Stimulated activated CD8-positive, alpha-beta memory T cell treated with anti-CD3 and anti-CD28 coated beads, Interleukin-4, amount 100 ng/mL, for 1 hour (primary cell): ENCODE measurements at places on chromosomes 2 and 18.

GRCh38 chr2:202754936-202755335 is 116.6 kb downstream of the ICA1L start:
- DNase-seq = no peak

DNA sequence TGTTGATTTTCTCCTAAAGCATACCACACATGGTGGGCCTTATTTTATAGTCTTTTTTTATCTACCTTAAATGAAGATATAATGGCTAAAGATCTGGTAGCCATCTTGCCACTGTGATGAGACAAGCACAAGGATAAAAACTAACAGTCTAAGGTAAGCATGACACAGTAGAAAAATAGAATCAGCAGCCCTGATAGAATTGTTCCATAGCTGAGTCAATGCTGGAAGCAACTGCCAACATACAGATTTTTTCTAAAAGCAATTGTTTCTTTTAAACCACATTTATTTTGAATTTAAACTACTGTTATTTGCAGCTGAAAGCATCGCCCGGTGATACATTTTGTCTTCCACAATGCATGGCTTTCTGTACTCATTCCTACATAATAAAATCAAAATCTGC is 1091.5 kb upstream of the CHAC2 start:
- DNase-seq = no peak

DNA sequence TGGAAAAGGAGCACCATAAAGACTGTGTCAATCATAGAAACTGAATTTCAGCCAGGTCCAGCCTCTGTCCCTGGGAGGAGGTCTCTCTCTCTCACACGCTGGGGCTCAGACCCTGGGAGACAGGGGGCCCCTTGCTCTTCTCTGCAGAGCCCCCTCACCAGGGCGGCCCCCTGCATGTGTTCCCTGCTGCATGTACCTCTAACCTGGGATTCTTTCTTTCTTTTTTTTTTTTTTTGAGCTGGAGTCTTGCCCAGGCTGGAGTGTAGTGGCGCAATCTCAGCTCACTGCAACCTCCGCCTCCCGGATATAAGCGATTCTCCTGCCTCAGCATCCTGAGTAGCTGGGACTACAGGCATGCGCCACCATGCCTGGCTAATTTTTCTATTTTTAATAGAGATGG is 46.5 kb downstream of the TPO start:
- DNase-seq = no peak

GRCh38 chr2:31694444-31694843 is 113.7 kb upstream of the SRD5A2 start:
- no peak for DNase-seq

DNA sequence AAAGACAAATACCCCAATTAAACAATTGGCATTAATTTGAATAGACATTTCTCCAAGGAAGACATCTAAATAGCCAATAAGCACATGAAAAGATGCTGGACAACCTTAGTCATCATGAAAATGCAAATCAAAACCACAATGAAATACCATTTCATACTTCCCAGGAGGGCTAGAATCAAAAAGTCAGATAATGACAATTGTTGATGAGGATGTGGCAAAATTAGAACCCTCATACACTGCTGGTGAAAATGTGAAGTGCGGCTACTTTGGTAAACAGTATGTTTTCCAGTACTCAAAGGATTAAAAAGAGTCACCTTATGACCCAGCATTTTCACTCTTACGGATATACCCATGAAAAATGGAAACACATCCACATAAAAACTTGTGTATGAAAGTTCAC is 91.6 kb downstream of the FIGN start:
- no peak for DNase-seq

DNA sequence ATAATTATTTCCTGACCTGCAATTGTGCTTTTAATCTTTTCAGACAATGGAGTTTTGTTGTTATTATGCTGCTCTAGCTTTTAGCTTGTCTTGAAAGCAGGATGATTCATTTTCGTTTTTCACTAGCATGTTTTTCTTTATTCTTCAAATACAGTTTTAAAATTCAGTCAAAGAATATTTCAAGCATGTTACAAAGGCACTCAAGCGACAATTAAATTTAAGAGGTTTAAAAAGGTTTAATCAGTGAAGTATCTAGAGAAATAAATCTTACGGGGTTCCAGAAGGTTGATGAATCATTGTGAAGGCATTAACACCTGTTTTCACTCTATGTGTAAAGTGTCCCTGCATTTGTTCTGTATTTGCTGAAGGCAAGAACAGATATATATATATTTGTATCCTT is 390.7 kb upstream of the TMEFF2 start:
- DNase-seq = no peak

DNA sequence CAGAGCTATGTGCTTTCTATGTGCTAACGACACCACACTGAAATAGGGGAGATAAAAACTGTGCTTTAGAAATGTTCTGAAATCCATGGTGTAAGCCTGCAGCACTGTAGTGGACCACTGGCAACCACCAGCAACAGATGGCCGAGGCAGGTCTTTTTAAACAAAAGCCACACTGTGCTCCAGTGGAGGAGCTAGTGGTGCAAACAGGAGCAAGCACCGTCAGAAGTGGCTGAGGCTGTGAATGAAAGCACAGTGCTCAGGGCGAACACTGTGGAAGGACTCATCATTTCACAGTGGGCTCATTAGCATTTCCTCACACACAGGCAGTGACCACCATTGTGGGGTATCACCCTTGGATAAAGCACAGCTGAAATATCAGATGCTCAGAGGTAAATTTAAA is 22.9 kb upstream of the MTX2 start:
- no peak for DNase-seq

DNA sequence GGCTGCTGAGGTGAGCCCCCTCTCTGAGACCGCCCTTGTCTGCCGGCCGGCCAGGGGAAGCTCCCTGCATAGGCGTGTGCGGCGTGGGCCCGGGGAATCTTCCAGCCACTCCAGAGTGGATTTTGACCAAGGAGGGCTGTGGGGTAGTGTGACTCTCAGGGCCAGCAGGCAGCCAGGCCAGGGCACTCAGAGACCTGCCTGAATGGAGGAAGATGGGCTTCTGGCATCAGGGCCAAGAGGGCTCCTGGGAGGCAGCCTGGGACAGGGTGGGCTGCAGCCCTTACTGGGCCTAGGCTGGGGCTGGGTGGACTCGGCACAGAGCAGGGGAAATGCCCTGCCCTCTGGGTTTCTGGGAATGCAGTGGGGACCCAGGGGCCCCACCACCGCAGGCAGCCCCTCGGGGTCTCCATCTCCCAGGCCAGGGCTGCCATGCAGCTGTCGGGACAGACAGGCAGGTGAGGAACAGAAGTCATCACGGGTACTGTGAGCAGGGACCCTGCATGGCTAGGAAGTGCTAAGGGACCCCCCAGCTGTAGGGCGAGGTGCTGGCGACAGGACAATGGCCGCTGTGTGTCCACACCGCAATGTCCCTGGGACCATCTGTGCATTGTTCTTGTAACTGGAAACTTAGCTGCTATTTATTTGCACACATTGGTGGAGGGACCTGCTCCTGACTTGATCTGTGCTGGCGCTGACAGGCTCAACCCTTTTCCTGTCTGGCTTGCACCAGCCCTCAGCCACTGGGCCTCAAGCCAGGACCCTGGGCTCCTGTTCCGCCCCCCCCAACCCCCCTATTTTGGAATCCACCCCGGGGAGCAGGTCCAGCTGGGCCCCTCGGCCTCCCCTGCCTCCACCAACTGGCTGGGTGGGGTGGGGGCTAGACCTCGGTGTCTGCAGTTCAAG is 4.1 kb downstream of the PDCD1 start:
- DNase-seq = no peak

DNA sequence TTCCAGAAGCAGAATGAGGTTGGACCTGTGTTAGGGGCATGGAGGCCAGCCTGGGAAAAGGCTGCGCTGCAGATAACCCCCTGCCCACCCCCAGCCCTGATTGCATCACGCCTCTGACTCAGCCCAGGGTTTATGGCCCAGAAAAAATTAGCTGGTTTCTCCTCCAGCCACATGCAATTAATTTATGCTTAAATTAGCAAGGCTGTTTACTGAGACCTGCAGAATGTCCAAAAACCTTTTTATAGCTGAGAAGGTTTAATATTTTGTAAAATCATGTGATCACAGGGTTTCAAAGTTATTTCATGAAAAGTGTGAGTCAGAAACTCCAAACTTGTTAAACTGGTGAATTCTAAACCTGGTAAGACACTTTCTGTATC is 123.1 kb upstream of the HDAC4 start:
- no peak for DNase-seq

GRCh38 chr2:86292571-86293515 is 44.6 kb downstream of the REEP1 start:
- no peak for DNase-seq

- DNase-seq = no peak
Measured at GRCh38 chr2:69692424-69692823, 48.9 kb upstream of the AAK1 start.

GRCh38 chr2:171057575-171057974 is 103.1 kb downstream of the TLK1 start:
- DNase-seq = no peak

GRCh38 chr2:135230150-135230549 is 178.1 kb downstream of the RAB3GAP1 start:
- no peak for DNase-seq

DNA sequence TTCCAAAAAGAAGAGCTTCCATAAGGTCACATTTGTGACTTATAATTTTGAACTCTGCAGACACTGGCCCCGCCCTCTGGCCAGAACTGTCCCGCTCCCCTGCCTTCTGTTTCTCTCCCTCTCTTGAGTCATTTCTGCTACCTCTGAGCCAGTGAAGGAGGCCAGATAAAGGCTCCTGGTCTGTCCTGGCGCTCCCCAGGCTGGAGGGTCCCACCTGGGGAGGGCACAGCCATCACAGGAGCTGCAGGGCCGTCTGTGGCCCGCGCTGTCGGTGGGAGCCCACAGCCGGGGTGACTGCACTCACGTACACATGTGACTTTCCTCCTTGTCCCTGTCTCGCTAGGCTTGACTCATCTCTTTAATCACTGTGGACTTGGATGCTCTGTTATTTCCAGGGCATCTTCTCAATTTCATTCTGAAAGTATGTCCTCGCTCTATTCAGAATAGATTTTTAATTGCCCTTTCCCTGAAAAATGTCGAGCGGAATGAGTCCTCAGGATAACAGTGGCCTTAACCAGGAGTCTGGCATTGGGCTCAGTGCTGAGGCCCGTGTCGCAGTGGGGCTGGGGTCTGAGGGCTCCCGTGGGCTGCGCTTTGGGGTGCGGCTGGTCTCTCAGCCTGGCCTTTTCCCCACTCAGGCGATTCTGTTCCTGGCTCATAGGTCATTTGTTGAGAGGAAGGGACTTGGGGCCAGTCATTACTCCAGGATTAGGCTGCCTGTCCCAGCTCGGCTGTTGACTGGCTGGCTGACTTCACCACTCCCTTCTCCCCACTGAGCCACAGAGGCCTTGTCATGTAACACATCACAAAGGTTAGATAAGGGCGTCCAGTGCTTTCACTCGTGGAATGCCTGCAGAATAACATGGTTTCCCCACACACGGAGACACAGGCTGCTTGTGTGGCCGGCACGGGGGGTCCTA is 34.5 kb downstream of the KLHL29 start:
- no peak for DNase-seq

- DNase-seq = no peak
Measured at GRCh38 chr2:98175811-98176210, 88.8 kb downstream of the VWA3B start.

DNA sequence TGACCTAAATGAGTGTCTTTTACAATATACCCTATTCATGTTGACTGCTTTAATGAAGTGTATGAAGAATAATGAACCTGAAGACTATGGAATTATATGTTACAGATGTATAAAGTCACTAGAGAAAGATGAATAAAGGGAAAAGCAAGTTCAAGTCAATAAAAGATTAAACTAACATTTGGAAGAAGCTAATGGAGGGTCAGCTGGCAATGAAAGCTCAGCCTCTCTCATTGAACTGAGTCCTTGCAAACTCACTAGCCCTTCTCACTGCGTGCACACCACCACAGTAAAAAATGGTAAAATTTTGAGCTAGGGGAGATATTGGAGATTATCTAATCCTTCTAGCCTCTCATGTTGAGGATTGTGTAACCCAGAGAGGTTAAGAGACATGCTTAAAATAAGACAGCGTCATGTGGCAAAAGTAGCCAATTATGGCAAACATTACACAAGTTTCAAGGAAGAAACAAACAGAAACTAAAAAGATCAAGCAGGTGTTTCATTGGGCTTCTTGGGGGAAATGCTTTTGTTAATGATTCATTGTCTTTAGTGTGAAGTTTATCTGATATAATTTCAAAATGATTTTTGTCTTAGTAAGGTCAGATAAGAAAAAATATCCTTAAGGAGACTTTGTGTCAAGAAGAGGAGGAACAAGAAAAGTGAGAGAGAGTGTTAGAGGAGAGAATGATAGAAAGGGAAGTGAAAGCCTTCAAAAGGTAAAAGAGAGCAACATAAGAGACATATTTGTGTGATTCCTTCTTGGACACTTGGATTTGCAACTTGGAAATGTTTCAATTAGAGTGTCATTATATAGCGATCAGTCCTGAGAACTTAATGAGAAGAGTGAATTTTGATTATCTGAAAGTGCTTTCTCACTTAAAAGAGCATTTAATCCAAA is 893.7 kb upstream of the FAM98A start:
- DNase-seq = no peak

DNA sequence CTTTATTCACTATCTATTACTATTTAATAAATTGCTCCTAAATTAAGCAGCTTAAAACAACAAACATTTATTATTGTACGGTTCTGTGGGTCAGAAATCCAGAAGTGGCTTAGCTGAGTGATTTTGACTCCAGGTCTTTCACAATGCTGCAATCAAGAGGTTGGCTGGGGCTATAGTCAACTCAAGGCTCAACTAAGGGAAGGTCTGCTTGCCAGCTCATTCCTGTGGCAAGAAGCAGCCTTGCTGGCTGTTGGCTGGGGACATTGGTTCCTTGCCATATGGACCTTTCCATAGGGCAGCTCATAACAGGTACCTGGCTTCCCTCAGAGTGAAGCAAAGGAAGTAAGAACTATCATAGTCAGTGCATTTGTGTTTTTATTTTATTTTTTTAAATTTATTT is 5.0 kb upstream of the MRPL19 start:
- DNase-seq = no peak

GRCh38 chr2:172552547-172553291 is 3.2 kb upstream of the PDK1 start:
- DNase-seq = no peak

- DNase-seq = no peak
Measured at GRCh38 chr2:54499661-54500060, 43.5 kb downstream of the SPTBN1 start.

- no peak for DNase-seq
Measured at GRCh38 chr2:70304498-70304897, 2.6 kb upstream of the FAM136A start.

DNA sequence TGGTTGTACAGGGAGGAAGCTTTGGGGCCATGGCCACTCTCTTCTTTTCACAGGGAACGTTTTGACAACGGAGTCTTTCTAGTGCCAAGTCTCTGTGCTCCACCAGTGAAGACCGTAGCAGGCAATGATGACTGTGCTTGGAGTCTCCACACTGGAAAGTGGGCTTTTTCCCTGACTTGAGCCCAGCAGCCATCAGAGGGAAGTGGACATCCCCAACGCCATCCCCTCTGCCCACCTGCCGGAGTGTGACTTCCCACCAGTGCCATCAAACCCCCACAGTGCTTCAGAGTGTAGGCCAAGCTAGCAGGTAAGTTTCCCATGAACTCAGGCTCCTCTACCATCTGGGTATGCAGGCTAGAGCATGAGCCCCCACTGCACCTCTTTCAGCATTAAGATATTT is 78.7 kb downstream of the APOB start:
- DNase-seq = no peak
